ENCODE measurements at places on chromosomes 4 and X.

DNA sequence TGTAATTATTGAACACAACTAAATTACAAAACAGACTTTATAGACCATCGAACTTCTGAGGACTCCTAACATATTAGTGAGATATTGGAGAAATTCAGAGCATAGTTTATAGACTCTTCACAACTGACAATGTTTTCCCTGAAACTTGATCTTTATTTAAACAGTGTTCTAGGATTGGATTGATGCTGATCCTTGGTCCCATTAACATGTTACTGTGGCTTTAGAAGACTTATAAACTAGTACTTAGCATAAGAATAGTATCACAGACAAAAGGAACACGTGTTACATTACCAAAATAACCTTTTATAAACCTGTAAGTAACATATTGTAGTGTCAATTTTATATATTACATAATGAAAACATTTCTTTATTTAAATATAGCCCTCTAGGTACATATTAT lies 689.6 kb downstream of the CCSER1 start:
- DNase-seq: no peak

DNA sequence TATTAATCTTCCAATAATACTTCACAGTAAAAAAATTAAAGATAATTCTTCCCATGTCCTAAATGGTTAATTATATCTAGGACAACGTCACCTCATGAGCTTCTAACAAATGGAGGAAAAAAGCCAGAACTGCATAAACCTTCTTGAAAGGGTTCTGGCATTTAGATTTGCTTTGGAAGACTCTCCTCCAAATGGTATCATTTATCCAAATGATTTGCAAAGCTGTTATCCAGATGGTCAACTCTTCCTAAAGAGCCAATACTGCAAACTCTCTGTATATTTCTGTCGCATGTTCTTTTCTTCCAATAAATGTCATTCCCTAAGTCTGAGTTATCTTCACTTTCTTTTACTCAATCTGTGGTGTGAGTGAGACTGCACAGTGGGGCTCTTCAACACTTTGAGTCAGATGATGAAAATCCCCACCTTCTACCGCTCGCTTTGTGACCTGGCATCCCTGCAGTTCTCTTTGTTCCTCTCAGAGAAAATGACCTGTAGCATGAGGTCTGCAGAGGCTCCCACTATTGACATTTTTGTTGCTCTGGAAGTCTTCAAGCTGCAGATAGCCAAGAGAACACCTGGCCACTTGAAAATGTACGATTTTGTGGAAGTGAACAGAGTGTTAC lies 52.9 kb downstream of the TMEM150C start:
- no peak for DNase-seq

DNA sequence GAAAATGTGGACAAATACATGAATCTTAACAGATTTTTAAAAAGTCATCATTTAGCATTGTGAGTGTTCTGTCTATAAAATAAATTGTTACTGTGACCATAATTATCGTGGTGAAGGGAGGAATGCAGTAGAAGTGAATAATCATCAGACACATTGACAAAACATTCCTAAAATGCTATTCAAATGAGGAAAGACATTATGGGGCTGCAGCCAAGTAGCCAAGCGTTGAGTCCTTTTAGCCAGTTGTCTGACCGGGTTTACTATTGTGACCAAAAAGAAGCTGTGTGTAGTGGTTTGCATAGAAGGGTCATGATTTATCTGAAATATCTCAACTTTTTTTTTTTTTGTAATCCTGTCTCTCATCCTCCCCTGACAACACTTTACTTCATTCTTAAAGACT lies 19.5 kb downstream of the WWC2 start:
- no peak for DNase-seq

DNA sequence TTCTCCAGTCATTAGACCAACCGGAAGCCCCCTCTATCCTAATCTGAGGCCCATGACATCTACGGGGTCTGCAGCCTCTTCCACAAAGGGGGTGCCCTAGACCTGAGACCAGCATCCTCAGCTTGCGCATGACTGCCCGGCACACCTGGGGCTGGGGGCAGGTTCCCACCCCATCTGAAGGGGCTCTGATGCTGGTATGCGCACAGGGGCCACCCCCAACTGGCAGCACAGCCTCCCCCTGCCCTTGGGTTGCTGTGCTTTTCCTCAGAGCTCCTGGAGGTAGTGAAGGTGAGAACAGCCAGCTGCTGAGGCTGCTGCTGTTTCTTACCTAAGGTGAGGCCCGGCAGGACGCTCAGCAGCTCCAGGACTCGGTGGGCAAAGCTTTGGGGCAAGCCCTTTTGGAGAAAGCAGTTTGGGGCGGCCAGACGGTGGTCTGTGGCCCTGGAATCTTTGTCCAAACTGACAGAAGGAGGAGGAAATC lies 18.9 kb upstream of the CPLX1 start:
- no peak for DNase-seq

GRCh38 chr4:121373841-121374240 lies 7.0 kb downstream of the QRFPR start:
- DNase-seq: no peak

DNA sequence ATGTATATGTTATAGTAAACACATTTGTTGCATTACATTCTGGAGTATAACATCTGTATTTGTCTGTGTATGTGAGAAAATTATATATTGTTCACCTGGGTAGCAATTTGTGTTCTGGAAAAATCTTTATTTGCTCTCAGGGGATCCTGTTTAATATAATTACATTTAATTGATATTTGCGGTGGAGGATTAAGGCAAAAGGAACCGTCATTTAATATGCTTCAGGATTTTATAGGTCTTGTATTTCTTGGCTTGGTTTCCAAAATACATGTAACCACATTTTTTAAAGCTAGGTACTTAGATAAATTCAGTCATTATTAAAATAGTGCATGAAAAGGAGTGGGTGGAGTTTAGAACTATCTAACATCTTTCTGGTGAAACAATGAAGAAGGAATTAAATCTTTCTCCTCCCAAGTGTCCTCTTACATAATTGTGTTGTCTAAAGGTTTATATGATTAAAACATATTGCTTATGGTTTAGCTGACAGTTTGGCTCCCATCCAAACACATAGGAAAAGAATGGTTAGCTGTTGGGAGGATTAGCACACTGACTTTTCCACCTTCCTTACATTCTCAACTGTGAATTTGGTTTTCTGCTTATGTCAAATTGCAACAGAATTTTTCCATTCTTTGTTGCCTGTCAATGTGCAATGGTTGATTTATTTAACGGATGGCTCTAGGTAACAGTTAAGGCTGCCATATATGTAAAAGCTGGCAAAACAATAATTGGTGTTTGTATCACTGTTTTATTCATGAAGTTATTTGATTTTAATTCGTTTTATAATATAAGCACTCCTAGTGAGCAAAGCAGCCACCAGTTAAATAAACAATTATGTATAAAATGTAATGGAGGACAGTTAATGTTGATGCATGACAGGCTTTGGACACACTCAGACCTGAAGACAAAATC lies 250.8 kb upstream of the SFRP2 start:
- DNase-seq: no peak

DNA sequence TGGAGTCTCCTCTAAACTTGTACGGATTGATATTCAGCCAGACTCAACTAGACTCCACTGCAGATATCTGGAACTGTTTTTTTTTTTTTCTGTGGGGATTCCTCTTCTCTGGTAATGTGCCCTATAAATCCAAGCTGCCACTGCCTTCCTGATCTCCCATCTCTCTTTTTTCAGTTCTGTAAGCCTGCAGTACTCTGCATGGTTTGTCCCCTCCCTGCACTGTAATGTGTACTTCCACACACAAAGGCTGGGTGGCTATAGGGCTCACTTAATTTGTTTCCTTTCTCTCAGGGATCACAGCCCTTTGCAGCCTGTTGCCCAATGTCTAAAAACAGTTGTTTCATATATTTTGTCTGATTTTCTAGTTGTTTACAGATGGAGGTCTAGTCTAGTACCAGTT lies 84.7 kb upstream of the RPA4 start:
- DNase-seq: no peak

- no peak for DNase-seq
Observed at GRCh38 chr4:27861381-27861787, 1000.7 kb downstream of the STIM2 start.

- no peak for DNase-seq
Observed at GRCh38 chr4:151568966-151569365, 160.0 kb downstream of the FHIP1A start.
